ENCODE measurements at places on chromosomes 5 and 9. TPM values are rescaled to one million over a fixed set of nuclear protein-coding genes. Genes with fewer than 3 reads are reported as not detected.

DNA sequence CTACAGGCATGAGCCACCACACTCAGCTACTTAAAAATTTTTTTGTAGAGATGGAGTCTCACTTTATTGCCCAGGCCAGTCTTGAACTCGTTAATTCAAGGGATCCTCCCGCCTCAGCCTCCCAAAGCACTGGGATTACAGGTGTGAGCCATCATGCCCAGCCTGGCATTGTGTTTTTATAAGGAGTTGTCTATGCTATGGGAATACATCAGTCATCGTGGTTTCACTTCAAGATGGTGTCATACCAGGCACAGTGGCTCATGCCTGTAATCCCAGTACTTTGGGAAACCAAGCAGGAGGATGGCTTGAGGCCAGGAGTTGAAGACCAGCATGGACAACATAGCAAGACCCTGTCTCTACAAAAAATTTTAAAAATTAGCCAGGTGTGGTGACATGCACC, 49.7 kb downstream of the CYSTM1 start:
- no peaks in the 10 kb centered on the region for H3K36me3 ChIP-seq
- no peak for DNase-seq
- H3K27me3 ChIP-seq, result no peaks in the 10 kb centered on the region
- H3K4me3 ChIP-seq, result no peak overlapping the region
- H3K4me1 ChIP-seq, result no peaks in the 10 kb centered on the region
- H3K27ac ChIP-seq, result no peak overlapping the region

DNA sequence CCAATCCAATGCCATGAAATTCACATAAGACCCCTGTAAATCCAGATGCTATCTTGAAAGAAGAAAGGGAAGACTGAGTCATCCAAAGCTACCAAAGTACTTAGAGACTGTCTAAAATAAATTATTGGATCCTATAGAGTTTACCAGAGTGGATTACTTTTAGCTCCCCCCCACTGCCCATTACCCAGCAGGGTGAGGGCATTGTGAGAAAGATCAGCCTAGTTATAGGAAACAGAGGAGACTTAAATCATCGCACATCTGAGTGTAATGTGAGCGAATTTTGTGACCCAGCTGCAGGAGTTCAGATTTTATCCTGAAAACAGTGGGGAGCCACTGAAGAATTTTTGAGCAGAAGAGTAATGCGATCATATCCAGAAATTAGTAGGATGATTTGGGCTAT, 1.6 kb upstream of the ENHO start:
- H3K4me3 ChIP-seq, result no peak overlapping the region
- no peaks in the 10 kb centered on the region for H3K36me3 ChIP-seq
- H3K27me3 ChIP-seq, result no peaks in the 10 kb centered on the region

- H3K27ac ChIP-seq, result peak overlapping the region; percentile 70
- H3K36me3 ChIP-seq, result no peaks in the 10 kb centered on the region
- H3K4me1 ChIP-seq, result peaks cover 14% of the 10 kb centered on the region
- H3K27me3 ChIP-seq, result no peaks in the 10 kb centered on the region
Measured at GRCh38 chr9:104868687-104869404, 59.1 kb downstream of the ABCA1 start.

GRCh38 chr5:110088676-110089436, 399.1 kb downstream of the MAN2A1 start:
- DNase-seq, result no peak
- no peaks in the 10 kb centered on the region for H3K36me3 ChIP-seq
- H3K4me1 ChIP-seq, result no peaks in the 10 kb centered on the region
- no peaks in the 10 kb centered on the region for H3K27me3 ChIP-seq

- no peaks in the 10 kb centered on the region for H3K27me3 ChIP-seq
- H3K36me3 ChIP-seq, result no peaks in the 10 kb centered on the region
- no peaks in the 10 kb centered on the region for H3K4me1 ChIP-seq
- H3K27ac ChIP-seq, result no peak overlapping the region
Measured at GRCh38 chr5:115657881-115658233, 32.0 kb upstream of the TMED7 start.

DNA sequence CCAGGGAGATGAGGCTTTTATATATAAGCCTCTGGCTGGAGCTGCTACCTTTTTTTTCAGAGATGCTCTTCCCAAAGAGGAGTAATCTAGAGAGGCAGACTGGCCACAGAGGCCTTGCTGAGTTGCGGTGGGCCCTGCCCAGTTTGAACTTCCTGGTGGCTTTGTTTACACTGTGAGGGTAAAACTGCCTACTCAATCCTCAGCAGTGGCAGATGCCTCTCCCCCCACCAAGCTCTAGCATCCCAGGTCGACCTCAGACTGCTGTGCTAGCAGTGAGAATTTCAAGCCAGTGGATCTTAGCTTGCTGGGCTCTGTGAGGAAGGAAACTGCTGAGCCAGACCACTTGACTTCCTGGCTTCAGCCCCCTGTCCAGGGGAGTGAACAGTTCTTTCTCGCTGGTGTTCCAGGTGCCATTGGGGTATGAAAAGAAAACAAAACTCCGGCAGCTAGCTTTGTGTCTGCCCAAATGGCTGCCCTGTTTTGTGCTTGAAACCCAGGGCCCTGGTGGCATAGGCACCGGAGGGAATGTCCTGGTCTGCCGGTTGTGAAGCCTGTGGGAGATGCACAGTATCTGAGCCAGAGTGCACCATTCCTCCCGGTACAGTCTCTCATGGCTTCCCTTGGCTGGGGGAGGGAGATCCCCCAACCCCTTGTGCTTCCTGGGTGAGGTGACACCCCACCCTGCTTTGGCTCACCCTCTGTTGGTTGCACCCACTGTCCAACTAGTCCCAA, 219.5 kb upstream of the IZUMO3 start:
- H3K4me1 ChIP-seq, result no peaks in the 10 kb centered on the region
- H3K36me3 ChIP-seq, result no peaks in the 10 kb centered on the region
- DNase-seq, result no peak
- H3K27ac ChIP-seq, result no peak overlapping the region
- no peaks in the 10 kb centered on the region for H3K27me3 ChIP-seq
- H3K4me3 ChIP-seq, result no peak overlapping the region

DNA sequence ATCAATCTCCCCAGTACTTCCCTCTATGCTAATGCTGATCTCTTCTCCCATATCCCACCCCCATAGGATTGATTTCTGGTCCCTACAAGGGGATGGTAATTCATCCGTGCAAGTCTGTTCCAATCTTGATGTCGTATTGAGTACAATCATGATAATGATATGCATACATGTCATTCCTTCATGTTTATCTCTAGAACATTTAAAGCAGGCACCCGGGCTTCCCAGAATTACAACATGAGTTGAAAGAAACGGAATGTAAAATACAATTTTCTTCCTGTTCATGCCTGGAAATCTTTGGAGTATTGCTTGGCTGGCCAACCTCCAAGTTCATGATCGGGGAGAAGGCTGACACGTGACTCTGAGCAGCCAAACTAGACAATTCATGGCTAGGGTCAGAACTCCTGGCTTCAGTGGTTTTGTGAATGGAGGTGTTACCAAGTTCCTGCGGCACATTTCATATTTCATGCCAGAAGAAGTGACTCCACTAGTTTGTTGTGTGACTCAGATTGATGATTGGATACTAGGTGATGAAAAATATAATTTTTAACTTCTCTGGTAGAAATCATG, 66.6 kb downstream of the C9orf152 start:
- no peak overlapping the region for H3K4me3 ChIP-seq
- H3K36me3 ChIP-seq, result no peaks in the 10 kb centered on the region
- no peaks in the 10 kb centered on the region for H3K4me1 ChIP-seq
- no peaks in the 10 kb centered on the region for H3K27me3 ChIP-seq
- peak overlapping the region; percentile 29 for H3K27ac ChIP-seq

The UHRF2 gene
- total RNA-seq, result 95.6 TPM
